ENCODE measurements at places on chromosomes 12 and 14.
A peak's percentile ranks its signal among the peaks of the same experiment; 100 is the strongest.

DNA sequence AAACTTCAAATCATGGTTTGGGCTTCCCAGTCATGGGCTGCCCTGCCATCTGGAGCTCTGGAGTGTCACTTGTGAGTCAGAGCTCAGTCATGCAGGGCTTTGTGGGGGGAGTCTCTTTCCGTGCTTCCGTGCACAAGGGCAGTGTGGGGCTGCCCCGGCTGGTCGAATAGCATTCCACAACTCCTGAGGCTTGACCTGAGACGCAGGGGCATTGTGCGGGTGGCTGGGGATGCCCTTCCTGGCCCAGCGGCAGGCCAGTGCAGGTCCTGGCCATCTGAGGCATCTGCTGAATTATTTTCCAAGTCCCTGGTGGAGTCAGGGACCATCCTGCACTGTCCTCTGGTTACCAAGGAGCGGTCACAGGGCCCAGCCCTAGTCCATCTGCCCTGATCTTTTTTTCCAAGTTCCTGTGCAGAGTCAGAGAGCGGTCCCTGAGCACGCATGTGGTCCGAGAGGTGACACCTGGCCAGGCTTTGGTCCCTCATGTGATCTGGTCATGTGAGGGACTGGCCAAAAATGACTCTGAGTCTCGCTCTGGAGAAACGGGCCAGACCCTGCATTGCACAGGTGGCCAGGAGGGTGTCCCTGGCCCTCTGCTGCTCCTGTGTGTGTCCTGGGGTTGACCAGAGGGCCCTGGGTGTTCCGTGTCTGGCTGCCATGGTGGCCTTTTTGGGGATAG, 167.0 kb upstream of the ALG10B start:
- no peak for DNase-seq

GRCh38 chr14:72774141-72774540, 119.8 kb downstream of the DPF3 start:
- DNase-seq, result no peak

GRCh38 chr12:96526110-96526509, 36.7 kb downstream of the CFAP54 start:
- peak; percentile 45 for DNase-seq

- DNase-seq, result no peak
These were observed 126.1 kb downstream of the SLC38A6 start for GRCh38 chr14:61106959-61107641.

DNA sequence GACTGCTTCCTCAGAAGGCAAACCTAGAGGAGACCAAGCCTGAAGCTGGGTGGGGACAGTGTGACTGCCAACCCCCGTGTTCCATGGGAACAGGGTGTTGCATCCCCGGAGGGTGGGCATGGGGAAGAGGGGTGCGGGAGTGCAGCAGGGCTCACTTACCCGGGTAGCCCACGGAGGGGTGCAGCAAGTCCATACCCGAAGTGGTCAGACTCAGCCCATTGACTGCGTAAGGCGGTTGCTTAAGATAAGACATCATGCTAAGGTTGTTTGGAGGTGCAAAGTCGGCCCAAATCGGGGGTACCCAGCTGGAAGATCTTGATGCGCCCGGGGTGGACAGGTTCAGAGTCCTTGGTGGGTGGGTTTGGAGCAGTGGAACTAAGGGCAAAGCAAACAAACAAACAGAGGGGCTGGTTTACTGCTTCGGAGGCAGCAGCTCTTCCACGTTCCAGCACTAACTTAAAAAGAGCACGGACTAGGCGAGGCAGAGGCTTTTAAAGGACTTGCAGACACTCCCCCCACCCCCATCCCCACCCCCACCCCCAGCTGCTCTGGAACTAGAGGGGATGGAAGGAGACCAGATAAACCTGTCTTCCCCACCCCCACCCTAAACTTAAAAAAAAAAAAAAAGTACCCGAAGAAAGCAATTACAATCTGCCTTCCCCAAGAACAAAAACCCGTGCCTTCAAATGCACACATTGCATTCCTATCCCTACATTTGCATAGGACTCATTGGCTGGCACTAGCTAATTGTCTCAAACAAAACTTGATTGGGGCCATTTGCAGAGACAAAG, 4.9 kb downstream of the OTX2 start:
- DNase-seq, result no peak

- peak; percentile 49 for DNase-seq
These were observed 85.7 kb downstream of the BORCS5 start for GRCh38 chr12:12442548-12443071.

DNA sequence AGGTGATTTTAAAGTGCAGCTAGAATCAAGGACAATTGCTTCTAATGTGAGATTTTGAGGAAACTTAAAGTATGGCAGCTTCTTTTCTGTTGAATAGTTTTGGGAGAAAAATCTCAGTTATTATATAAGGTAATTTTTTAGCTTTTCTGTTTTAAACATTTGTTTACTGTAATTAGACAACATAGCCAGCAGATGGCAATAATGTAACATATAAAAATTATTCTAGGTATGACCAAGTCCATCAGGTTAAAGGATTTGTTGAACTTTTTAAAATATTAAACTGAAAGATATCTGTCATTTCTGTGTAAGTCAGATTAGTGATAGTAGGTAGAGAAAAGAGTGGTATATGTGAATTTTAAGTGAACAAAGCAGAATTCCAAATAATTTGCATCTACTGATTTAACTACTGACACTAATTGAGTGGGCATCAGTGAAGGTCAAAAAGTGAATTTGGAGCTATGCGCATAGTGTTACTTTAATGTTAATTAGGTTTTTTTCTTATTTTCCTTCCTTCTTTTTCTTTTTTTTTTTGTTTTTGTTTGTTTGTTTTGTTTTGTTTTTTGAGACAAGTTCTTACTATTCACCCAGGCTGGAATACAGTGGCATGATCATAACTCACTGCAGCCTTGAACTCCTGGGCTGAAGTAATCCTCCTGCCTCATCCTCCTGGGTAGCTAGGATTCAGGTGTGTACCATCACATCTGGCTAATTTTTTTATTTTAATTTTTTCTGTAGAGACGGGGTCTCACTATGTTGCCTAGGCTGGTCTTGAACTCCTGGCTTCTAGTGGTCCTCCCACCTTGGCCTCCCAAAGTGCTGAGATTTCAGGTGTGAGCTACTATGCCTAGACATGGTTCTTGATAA, 18.6 kb downstream of the PRORP start:
- DNase-seq, result peak; percentile 39

DNA sequence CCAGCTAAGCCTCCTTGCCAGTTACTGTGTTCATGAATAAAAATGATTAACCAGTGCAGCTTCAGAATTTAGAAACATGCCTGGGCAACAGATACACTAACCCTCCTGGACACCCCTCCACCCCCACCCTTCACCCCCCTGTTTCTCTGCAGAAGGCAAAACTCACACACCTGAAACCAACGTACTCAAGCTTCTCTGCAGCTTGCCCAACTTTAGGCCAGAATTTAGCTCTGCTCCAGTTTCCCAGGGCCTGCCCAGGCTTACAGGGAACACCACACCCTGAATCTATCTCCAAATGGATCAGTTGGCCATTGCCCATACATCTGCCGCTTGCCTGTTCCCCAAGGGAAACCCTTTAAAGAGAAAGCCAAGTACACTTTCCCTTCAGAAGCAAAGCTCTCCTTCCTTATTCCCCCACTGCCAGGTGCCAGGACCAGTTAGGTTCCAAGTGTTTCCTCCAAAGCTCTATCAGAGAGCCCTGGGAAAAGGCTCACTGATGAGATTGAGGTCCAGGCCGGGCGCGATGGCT, 1.8 kb upstream of the SPPL3 start:
- no peak for DNase-seq

DNA sequence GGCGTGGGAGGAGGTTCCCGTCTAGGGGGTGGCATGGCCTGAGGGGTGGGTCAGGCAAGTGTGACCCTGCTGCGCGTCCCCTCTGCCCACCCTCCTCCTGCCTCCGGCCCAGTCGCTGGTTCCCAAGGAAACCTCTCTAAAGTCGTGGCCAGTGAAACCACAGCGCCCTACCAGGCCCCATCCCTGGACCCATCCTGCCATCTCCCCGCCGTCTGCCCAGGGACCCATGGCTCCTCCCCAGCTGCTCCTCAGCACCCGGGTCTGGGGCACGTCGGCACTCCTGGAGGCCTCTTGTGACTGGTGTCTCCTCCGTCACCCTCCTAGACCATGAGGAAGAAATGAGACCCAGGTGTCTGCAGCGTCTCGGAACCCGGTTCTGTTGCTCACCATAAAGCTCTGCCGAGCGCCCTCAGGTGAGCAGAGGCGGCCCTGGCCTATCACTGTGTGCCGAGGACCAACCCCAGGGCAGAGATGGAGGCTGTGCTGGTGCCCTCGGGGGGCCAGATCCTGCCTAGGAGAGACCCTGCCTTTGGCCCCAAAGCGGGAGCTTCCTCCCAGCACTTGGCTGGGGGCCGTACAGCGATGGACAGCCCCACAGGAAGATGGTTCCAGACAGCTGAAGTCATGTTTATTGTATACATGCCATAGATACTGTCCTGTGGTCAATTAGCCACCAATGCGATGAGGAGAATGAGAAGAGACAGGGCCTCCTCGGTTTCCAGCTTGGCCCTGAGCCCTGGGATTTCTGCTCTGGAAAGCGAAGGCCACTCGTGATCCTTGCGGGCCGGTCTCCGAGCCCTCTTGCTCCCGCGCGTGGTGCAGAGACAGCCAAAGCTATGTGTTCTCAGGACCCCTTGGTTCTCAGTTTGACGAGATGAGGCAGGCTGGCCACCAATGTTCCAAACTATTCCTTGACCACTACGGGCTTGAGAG, 222.5 kb upstream of the RTL1 start:
- DNase-seq, result no peak

DNA sequence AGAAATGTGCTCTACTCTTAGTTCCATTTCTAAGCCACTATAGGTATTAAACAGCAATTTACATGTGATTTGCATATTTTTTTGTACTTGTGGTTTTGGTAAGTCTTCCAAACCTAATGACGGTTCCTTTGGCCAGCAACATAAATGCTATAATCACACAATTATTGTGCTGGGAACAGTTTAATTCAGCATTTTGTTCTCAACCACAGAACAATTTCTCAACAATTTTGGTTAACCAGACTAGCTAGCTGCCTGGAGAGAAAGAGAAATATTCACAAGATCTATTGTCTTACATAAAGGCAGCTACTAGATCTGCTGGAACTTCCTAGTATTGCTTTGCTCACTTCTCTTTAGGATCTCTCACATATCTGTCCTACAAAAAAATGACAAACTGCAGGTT, 265.3 kb downstream of the SOX5 start:
- no peak for DNase-seq

DNA sequence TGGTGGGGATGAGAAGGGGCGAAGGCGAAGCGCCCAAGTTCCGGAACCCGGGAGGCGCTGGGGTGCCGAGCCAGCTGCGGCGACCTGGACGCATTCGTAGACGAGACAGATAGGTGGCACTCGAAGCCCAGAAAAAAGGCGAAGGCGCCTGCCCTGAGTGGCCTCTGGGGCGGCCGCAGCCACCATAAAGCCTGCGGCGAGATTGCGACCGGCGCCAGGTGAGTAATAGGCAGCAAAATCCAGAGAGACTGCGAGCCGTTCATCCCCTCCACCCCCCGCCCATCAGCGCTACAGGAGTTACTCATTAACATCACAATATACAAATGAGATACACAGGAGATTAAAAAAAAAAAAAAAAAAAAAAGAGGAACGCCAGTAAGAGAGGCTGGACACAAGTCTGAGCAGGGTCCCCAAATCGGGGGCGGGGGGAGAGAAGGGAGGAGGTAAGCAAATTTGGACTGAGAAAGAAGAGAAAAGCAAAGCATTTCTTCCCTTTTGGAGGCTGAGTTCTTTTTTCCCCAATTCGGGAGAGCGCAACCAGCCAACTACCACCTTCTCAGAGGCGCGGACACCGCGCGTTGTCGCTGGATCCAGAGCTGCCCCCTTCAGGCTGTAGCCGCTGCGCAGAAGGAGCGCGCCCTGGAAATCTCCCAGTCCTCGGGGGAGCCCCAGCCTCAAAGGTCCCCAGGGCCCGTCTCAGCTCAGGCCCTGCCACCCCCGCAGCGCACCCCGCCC, 15.7 kb downstream of the TBX3 start:
- peak; percentile 62 for DNase-seq

DNA sequence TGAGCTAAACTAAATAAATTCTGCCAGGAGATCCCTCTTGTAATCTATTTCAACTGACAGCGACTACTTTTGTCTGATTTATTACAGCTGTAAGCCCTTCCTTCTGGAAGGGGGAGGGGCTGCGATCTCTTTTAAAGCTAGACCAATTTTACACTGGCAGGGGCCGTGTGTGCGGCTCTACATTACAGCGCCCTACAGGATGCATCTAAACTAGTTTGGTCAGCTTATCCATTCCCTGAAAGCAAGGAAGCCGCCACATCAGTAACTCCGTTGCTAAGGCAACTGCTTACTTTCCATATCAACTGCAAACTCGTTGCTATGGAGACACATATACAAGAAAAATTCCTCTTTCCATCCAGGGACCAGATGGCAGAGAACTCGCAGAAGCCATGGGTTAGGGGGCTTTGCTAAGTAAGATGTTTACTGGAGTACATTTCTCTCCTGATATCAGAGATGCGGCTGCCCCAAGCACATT, 17.4 kb downstream of the FOXN3 start:
- no peak for DNase-seq

GRCh38 chr14:66247662-66248193, 238.4 kb upstream of the CCDC196 start:
- no peak for DNase-seq

DNA sequence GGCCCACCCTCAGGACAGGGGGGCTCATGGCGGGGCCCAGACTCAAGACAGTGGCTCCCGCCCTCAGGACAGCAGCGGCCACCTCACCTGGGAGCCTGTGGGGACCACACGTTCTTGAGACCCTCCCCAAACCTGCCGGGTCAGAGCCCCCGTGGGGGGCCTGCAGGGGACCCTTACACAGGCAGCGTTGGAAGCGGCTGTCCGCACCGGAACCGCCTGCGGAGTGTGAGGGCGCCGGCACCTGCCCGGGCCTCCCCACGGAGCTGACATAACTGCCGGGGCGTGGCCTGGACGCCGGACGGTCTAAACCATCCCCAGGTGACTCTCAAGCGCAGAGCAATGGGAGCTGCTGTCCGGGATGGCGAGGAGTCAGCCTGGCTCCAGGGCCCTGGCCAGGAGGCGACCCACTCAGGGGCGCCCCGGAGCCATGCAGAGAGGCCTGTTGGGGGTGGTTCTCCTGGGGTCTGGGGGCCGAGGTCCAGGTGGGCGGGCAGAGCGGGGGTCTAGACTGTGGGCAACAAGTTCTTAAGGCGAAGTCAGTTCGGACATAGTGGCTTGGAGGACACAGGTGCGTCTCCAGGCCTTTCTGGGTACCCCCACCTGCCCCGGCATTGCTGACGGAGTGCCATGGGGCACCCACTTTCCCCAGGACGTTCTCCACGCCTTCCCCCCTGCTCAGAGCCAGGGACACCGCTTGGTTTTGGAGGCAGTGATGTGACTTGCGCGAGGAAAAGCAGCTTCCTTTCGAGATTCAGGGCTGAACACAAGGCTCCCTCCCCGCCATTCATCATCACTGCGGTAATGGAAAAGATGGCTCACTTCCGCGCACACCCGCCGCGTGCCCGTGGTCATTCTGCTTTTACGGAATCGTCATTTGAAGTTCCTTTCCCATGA, 23.2 kb downstream of the GALNT9 start:
- no peak for DNase-seq

- no peak for DNase-seq
These were observed 48.4 kb downstream of the C12orf75 start for GRCh38 chr12:105378911-105379310.

- peak; percentile 59 for DNase-seq
These were observed 24.3 kb downstream of the SYNDIG1L start for GRCh38 chr14:74401504-74402241.

- DNase-seq, result no peak
These were observed at the start of gene GALNT16 for GRCh38 chr14:69259527-69260189. GALNT16 (plus strand) TSS chr14:69260158; CDS start chr14:69260291, 133 bp downstream.
